IPS DF 19.7 (cell line): ENCODE measurements at places on chromosomes 12 and 14.

DNA sequence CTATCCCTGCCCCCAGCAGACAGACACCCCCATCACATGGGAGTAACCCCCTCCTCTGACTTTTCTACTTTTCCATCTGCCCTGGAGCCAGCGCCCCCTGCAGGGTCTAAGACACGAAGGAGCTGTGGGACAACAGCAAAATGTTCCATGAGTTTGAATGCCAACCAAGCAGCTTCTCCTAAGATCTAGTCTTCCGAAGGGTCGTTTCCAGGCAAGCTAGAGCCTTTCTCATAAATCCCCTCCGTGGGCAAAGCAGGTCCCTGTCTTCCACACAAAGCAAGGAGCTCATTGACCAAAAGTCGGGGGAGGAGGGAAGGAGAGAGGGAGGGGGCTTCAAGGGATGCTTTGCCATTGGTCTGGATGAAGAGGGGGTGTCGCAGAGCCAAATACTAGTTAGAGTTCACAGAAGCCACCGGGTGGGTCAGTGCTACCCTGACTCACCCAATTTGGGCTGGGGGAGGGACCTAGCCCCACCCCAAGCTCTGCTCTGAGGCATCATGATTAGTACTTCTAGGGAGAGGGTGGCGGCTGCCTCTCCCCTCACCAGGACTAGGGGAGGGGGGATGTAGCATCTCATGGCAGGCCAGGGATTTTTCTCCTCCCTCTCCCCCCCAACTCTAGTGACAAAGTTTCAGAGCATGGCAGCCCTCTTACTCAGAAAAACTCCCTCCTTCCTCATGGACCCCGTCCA, 1.6 kb downstream of the MSI1 start:
- DNase-seq = no peak

DNA sequence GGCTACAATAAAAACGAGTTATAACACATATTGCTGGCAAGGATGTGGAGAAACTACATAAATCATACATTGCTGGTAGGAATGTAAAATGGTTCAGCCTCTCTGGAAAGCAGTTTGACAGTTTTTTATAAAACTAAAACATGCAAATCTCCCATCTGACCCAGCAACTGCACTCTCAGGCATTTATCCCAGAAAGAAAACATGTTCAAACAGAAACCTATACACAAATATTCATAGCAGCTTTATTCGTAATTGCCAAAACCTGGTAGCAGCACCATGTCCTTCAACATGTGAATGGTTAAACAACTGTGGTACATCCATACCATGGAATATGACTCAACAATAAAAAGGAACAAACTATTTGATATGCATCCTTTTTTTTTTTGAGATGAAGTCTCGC, 10.1 kb upstream of the TMCC3 start:
- no peak for DNase-seq

DNA sequence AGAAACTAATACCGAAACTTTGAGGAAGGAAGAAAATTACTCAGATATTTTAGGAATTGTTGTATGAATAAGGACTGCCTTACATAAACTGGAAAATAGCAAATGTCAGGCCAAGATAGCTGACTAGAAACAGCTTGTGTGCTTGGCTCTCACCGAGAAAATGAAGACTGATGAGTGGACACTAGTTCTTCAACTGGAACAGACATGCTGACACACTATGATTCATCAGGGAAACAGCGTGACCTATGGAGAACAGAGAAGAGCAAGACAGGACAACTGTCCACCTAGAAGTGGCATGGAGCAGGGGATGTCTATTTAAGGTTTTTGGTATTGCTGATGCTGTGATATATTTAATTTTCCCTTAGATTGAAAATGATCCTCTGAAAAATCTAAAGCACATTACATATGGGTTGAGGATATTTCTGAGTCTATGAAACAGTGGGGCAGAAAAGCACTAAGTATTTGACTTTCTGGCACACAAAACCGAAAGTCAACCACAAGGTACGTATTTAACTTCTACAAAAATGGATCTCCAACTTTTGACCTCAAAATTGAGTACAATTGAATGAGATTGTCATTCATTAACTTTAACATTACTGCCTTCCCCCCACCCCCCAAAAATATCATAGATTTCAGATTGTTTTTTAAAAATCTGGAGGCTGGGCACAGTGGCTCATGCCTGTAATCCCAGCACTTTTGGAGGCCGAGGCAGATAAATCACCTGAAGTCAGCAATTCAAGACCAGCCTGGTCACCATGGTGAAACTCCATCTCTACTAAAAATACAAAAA, 863.2 kb downstream of the LRFN5 start:
- DNase-seq = no peak

GRCh38 chr12:109815757-109816617, 17.2 kb downstream of the TRPV4 start:
- no peak for DNase-seq

DNA sequence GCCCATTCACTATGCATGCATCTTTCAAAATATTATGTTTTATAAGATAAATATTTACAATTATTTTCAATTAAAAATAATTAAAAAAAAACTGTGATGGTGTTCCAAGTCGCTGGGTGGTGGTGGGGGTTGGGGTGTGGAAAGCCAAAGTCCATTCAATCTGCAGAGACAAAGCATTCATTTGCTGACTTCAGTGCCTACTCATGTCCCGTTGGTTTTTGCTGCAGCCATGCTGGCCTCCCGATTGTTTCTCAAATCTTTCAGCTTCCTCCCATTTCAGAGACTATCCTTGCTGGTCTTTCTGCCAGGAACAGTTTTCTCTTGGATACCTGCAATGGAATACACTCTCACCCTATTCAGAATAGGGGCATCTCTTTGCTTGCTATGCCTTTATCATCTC, 331.5 kb upstream of the NOVA1 start:
- no peak for DNase-seq

DNA sequence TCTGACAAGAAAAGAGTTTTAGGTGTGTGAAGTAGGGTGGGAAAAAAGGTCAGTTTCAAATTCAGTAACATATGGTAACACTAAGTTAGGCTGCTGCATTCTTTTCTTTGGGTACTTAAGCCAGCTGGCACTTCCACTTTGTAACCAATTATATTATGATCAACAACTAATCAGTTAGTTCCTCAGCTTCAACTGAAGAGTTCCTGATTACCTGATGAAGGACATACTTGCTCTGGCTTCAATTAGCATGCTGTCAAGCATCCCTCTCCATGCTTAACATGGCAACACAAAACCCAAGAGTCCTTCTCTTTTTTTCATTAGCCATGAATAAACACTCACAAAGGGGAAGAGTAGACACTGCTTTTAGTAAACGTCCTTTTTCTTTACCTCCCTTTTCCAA, 6.8 kb upstream of the KANSL2 start:
- no peak for DNase-seq

DNA sequence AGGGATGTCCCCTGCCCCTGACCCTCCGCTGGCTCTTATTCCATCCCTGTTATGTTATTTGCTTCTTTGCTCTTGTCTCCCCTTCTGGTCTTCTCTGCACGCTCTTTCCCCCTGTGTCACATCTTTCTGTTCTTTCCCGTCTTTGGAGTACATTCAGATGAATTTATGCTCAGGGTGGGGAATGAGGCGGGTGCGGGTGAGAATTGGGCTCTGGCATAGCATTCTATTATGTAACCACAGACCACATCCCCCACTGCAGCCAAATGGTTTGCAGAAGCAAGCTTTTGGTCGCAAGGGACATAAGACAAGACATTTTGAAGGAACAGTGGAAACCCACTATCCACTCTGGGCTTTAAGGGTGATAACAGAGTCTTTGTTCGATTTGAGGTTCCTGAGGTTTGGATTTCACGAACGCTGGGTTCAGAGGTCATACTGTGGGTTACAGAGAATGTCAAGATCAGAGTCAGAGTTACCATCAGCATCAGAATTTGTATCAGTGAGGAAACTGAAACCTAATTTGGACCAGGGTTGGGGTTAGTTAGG, 3.8 kb downstream of the ENDOU start:
- no peak for DNase-seq

DNA sequence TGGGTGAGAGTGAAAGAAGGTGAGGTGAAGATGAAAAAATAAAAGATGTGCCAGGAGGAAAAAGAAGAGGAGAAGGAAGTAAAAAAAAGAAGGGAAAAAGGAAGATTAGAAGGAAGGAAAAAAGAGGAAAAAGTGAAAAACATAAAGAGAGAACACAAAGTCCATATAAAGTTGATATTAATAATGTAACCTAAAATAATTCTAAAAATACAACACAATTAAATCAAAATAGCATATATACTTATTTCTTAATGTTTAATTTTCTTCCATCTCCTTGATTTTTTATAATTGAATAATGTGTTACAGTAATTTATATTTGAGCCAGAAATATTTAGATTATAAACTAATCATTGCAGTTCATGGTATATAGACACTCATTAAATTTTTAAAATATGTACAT, 124.4 kb upstream of the NOVA1 start:
- no peak for DNase-seq

DNA sequence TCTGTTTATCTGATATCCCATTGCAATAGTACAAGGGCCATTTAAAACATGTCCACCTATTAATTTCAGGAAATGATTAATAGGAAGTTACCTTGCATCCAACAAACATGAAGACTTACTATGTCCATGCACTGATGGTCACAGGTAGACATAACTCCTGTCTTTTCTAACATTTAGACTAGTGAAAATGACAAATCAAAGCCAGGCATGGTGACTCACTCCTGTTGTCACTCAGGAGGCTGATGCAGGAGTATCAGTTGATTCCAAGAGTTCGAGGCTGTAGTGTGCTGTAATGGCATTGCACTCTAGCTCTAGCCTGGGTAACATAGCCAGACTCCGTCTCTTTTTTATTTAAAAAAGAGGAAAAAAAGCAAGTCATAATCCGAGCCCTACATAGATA, 14.8 kb downstream of the HSP90B1 start:
- no peak for DNase-seq

DNA sequence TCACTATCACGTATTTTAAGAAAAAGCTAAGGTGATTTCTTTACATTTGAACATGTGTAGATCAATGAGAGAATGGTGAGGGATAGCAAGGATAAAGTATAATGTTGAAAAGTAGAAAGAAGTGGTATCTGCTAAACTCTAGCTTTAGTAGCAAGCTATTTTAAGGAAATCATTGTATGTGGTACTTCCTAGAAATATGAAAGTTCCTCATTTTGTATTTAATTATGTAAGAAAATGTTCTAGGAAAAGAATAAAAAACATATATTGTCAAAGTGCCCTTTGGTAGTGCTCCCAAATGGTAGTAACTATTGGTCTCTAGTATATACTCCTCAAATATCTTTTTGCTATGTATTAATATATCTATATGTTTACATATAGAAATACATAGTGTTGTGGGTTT, 35.7 kb downstream of the RAB21 start:
- no peak for DNase-seq

GRCh38 chr12:49094160-49094974, at the start of gene DHH:
TSS of gene DHH (minus strand) at chr12:49094801. CDS start at chr12:49094512, 289 bp downstream.
- no peak for DNase-seq

DNA sequence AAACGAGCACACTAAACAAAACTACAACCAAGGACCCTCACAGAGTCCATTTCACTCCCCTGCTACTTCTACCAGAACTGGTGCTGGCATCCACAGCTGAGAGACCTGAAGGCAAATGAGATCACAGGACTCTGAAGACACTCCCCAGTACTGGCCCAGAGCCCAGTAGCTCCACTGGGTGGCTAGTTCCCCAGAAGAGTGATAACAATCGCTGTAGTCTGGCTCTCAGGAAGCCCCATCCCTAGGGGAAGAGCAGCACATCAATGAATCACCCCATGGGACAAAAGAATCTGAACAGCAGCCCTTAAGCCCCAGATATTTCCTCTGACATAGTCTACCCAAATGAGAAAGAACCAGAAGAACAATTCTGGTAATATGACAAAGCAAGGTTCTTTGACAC, 190.7 kb upstream of the BMP4 start:
- DNase-seq = no peak

DNA sequence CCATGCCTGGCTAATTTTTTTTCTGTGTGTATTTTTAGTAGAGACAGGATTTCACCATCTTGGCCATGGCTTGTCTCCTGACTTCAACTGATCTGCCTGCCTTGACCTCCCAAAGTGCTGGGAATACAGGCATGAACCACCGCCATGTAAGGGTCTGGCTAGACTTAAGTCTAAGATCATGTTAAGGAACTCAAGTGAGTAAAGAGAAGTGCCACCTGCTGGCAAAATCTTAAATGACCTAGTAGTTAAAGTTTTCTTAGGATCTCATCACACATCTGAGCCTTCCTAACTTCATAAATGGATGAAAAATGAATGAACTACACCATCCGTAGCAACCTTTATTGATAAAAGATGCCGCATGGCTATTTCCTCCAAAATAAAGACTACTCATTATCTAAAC, 1.7 kb upstream of the C12orf56 start:
- DNase-seq = no peak

DNA sequence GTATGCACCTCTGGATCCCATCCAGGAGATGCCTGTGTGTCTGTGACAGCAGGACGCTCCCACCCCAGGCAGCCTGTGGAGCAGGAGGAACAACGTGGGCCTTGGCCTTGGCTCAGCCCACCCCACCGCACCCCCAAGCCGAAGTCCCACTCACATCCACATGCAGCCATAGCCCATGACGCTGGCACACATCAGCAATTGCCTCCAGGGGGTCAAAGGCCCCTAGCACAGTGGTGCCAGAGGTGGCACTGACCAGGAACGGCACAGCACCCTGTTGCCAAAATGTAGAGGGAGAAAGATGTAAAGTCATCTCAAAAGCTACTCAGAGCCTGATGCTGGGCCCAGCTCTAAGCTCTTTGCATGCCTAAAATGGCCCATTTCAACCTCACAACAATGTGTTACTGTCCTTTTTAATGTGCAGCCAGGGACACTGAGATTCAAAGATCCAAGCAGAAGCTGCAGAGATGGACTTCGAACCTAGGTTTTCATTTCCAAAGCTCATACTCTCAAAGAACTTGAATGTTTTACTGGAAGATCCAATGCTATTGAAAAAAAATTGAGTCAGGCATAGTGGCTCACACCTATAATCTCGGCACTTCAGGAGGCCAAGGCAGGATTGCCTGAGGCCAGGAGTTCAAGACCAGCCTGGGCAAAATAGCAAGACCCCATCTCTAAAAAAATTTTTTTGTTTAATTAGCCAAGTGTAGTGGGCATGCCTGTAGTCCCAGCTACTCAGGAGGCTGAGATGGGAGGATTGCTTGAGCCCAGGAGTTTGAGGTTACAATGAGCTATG, 19.2 kb upstream of the ZNF740 start:
- DNase-seq = no peak

DNA sequence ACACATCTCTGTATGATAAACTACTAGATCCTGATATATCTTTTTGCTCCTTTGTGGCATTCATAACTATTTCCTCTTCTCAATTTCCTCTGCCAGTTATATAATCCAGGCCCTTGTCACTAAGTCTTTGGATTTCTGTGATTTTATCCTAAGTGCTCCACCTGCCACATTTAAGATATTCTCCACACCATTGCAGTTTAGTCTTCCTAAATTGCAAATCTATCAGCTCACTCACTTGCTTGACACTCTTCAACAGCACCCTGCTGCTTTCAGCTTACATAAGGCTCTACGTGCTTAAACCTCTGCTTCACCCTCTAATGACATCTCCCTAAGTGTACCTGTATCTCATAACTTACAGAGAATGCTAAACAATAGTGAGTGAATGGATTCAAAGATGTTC, 1032.2 kb upstream of the SEL1L start:
- no peak for DNase-seq

- no peak for DNase-seq
These were observed 8.6 kb upstream of the CCDC196 start for GRCh38 chr14:66477567-66477966.
